ENCODE measurements at places on chromosomes 1 and 21.
A peak's percentile ranks its signal among the peaks of the same experiment; 100 is the strongest.

DNA sequence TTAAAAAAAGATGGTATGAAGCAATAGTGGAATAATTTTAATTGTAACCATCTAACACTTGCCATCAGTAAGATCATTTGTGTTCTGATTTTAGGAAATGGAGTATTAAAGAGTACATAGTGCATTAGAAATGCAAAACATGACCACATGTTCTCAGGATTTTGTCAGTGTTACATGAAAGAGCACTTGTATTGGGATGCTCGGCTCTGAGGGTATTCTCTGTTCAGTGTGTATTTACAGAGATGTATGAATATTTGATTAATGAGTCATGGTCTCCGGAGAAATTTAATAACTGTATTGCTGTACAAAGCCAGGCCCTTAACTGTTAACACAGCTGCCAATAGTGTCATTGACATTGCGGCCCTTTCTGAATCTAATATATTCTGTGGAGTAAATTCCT is 91.7 kb downstream of the ATG4C start:
- DNase-seq, result no peak

- DNase-seq, result peak; percentile 85
Observed at GRCh38 chr21:38355992-38356781, 99.4 kb downstream of the KCNJ15 start.

- no peak for DNase-seq
Observed at GRCh38 chr21:41537356-41537755, 29.4 kb upstream of the TMPRSS2 start.

GRCh38 chr21:33027401-33028286 is 1.9 kb downstream of the OLIG2 start:
- no peak for DNase-seq

- no peak for DNase-seq
Observed at GRCh38 chr1:26728645-26729044, 32.8 kb downstream of the ARID1A start.

- DNase-seq, result no peak
Observed at GRCh38 chr1:112320058-112320457, 76.0 kb upstream of the CTTNBP2NL start.

- DNase-seq, result no peak
Observed at GRCh38 chr1:116476321-116476720, 94.5 kb downstream of the CD58 start.

GRCh38 chr1:172005856-172006255 is 164.6 kb downstream of the DNM3 start:
- no peak for DNase-seq

DNA sequence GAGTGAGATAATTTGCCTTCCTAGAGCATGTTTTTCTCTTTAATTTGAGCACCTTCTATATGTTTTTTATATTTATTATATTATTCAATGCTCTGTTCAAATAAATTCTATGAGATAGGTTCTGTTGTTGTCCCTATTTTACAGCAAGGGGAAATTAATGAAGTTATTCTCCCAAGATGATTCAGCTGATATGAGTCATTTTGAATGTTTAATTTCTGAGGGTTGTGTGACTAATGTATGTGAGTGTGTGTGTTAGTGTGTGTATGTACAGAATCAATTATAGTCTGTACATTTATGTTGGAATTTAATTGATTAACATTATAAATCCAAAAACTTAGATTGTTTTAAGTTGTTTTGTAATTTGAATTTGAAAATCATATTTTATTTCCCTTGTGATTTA is 1536.7 kb upstream of the B3GALT2 start:
- no peak for DNase-seq

- no peak for DNase-seq
Observed at GRCh38 chr1:167723707-167724323, 2.0 kb downstream of the MPZL1 start.

DNA sequence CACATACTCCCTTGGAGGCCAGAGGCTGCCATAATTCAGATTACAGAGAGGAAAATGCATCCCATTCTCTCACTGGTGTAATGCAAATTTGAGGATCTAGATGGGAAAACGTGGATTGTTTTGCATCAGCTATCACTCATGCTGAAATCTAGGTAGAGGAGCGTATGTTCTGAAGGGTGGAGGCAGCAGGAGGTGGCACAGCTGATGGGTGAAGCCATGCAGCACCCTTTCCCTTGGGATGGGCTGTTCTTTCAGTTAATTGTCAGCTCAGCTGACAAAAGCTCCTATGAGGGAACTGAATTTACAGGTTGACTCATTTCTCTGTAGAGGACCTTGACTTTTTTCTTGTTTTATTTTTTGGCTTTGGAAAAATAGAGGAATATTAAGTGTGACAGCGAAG is 41.8 kb downstream of the CAMTA1 start:
- DNase-seq, result no peak

DNA sequence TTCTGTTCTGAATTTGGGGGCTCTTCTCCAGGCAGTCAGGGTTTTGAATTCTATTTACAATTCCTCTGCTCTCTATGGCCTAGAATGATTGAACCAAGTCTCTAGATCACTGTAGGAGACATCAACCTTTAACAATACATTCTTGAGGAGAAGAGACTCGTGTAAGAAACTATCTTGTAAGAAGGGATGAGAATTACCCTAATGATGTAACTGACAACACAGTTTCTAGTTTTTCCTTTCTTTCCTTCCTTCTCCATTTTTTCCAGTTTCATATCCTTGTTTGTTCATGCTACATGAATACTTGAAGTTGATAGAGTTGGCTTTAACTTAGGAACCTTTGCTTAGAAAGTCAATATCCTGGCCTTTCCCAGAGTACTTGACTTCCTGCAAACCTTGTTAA is 1.3 kb upstream of the ATP1A1 start:
- no peak for DNase-seq

DNA sequence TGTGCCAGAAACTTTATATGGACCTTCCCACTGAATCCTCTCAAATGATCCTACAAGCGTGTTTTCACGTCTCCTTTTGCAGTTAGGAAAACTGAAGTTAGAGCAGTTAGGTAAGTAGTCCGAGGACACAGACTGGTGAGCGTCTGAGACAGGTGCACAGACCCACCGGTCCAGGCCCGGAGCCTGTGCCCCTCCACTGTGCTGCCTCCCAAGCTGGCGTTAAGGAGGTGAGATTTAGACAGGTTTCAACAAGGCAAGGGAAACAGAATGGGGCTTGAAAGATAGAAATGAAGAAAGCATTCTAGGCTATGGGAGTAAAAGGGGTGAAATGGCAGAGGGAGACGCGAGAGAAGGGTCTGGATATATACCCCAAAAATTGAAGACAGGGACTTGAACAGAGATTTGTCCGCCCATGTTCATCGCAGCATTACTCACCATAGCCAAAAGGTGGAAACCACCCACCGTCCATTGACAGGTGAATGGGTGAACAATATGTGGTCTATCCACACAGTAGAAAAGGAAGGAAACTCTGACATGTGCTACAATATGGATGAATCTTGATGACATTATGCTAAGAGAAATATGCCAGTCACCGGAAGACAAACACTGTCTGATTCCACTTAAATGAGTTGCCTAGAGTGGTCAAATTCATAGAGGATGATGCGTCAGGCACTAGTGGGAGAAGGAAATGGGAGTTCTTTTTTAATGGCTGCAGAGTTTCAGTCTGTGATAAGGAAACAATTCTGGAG is 15.7 kb upstream of the PKP1 start:
- no peak for DNase-seq

DNA sequence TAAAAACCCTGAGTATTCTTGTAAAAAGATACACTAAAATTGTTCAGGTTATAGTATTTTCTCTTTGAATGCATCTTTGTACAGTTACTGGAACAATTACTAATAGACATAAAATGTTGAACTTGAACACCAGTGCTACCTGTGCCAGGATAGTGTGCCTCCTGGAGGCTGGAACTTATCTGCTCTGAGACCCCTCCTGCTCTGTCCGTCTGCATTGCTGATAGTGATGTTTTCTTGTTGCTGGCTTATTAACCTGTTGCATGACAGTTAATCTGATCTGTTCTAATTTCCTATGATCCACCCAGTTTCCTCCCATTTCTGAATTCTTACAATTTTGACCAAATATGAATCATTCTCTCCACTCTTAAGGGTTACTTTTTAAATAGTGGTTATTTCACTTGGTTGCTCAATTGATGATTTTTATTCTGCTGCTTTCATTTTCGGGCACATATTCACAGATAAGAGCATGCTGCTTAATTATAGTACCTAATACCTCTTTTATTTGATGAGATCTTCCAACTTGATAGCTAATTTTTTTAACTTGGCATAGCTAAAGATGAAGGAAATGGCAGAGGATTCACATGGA is 101.4 kb downstream of the CC2D1B start:
- no peak for DNase-seq

GRCh38 chr1:218804014-218804785 is 369.5 kb upstream of the LYPLAL1 start:
- no peak for DNase-seq

DNA sequence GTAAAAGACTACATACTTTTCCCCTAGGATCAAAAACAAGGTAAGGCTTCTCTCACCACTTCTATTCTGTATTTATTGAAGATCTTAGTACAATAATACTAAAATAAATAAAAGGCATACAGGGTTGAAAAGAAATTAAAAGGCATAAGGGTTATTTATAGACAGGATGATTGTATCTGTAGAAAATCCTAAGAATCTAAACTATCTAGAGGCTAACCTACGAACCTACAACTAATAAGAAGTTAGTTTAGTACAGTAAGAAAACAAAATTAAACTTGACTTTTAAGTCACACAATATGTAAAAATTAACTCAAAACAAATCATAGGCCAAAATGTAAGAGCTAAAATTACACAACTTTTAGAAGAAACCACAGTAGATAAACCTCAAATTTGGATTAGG is 50.4 kb upstream of the ADAM30 start:
- DNase-seq, result no peak

- DNase-seq, result no peak
Observed at GRCh38 chr1:22153660-22154437, 11.0 kb upstream of the WNT4 start.

DNA sequence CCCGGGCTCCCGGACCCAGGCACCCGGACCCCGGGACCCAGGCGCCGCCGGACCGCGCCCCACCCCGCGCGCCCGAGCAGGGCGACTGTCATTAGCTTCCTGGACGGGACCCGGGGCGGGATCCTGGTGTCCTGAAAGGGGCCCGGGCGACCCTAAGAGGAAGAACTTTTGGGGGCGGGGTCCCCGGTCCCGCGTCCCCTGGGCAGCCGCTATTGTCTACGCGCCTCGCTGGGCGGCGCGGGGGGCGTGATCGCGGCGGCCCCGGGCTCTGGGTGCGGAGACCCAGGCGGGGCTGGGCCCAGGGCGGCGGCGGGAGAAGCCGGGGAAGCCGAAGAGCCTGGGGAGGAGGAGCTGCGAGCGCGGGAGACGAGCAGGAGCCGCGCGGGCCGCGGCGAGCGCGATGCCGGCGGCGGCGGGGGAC is 465 bp downstream of the HUNK start:
- no peak for DNase-seq
